Skeletal muscle cell (primary cell): ENCODE measurements at places on chromosomes 2 and 18.

GRCh38 chr2:195820373-195820772 lies 163.3 kb downstream of the SLC39A10 start:
- DNase-seq, result peak; percentile 39

GRCh38 chr2:84327645-84328249 lies 131.3 kb downstream of the SUCLG1 start:
- DNase-seq, result no peak

- DNase-seq, result no peak
Observed at GRCh38 chr18:77124452-77124922, 8.1 kb downstream of the MBP start.

GRCh38 chr2:101016-101415 lies 54.7 kb upstream of the FAM110C start:
- DNase-seq, result no peak

GRCh38 chr2:163878718-163879117 lies 142.9 kb upstream of the FIGN start:
- no peak for DNase-seq

- DNase-seq, result no peak
Observed at GRCh38 chr2:143683977-143684376, 554.8 kb downstream of the ARHGAP15 start.

DNA sequence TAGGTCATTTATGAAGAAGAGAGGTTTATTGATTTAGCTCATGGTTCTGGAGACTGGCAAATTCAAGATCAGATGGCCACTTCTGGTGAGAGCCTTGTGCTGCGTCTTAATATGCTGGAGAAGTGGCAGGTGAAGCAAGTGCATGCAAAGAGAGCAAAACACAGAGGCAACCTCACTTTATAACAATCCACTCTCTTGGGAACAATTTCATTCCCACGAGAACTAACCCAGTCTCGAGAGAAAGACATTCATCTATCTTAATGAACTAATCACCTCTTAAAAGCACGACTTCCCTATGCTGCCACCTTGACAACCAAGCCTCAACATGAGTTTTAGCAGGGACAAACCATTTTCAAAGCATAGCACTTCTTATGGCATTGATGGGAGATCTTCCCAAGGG lies 186.5 kb upstream of the RASGRP3 start:
- DNase-seq, result no peak

DNA sequence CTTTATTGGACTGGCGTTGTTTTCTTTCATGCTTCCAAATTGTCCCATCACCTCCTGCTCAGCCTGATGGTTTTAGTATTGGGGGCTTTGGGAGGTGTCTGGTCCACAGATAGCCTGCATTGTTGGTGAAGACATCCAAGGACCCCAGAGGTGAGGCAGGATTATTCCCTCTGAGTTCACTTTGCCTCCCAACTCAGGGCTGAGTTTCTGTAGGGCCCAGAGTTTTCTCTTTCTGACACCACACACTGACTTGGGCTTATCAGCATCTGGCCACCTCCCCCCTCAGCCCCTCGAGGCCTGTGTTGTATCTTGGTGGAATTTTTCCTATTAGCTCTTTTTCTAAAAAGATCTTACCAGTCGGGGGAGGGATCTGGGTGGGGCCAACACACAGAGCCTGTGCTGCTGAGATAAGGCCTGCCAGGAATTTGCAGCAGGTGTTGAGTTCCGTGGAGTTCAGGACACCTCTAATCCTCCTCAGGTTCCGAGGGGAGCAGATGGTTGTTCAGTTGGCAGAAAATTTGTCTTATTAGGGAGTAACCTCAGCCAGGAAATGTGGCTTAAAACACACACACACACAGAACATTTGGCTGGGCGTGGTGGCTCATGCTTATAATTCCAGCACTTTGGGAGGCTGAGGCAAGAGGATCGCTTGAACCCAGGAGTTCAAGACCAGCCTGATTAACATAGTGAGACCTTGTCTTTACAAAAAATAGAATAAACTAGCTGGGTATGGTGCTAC lies 7.3 kb downstream of the EMILIN2 start:
- DNase-seq, result no peak

- DNase-seq, result no peak
Observed at GRCh38 chr2:51251356-51251755, 219.4 kb upstream of the NRXN1 start.

DNA sequence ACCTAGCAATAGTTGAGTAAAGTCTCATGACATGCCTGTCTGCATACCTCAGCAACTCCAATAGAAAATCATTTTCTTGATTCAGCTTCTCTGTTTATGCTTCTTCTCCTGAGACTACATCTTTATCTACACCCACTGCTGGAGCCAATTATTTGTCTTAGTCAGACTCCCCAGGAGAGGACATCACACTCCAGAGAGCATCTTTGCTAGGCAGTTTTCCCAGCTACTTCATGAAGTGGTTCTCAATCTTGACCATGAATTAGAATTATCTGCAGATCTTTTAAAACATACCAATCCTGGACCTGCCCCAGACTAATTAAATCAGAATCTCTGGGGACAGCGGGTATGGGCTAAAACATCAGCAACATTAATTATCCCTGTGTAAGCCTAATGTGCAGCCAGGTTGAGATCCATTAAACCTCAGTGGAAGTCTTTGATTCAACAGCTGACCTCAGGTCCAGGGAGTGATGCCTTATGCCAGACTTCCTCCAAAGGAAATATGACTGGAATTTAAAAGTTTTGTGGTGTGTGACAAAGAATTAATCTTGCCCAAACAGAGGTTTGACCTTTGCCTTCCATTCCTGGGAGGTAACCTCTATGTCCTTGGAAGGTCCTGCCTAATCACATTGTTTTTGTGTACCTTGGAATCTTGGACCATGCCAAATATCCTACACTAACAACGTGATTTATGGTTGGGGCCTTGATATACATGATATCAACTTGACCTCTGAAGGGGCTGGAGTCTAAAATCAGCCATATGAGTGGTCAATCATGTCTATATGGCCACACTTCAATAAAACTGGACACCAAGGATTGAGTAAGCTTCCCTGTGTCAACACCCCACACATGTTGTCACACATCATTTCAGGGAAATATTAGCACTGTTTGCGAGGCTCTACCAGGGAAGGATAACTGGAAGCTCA lies 99.3 kb upstream of the DNAJC10 start:
- DNase-seq, result peak; percentile 63

- DNase-seq, result no peak
Observed at GRCh38 chr2:38540580-38541286, 62.0 kb downstream of the HNRNPLL start.
